ENCODE measurements at places on chromosomes 6 and 20.

DNA sequence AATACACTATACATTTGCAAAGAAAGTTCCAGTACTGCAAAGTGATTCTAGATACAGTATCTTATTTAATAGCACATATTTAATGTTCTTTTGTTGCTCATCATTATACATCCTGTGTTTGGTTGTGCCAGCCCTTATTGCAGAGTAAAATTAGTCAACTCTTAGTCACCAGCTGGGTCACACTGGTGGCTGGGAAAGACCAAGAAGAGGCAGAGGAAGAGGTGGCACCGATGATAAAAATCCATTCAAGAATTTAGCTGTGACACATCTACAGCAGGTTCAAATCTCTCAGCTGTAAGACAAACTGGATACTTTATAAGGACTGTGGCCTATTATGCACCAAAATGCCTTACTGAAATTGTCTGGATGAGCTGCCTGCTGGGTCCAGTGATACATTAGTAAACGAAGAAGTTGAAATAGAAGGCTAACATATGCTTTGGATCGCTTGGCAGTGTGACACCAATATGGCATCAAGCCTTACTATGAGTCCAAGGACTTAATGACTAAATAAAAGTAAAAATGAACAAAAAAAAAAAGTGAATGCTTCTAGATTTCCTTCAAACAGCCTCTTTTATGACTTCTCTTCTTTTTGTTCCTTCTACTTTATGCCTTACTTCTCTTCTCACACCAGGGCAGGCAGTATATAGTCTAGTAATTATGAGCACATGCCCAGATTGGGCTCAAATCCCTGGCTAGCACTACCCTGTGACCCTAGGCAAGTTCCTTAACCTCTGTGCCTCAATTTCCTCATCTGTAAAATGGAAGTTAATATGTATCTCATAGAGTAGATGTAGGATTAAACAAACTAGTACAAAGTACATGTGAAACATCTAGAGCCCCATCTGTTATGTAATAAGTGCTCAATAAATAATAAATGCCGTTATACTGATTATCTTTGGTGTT is 29.4 kb upstream of the RNF8 start:
- no peak for DNase-seq

DNA sequence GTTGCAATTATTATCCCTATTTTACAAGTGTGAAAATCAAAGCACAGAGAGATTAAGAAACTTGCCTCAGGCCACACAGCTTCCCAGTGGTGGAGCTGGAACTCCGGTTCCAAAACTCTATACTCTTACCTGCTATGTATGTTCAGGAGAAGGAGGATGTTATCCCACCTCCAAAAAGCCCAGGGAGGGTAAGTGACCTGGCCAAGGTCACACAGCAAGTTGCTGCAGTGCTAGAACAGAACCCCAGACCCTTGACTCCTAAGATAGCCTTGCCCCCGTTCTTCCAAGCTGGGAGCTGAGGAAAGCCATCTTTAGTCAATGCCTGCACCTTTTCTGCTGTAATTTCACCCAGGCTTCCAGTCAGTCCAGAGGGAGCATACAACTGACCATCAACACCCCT is 42.3 kb downstream of the BPIFB1 start:
- no peak for DNase-seq

- DNase-seq, result no peak
These were observed 1286.2 kb upstream of the EYS start for GRCh38 chr6:66993272-66993671.

DNA sequence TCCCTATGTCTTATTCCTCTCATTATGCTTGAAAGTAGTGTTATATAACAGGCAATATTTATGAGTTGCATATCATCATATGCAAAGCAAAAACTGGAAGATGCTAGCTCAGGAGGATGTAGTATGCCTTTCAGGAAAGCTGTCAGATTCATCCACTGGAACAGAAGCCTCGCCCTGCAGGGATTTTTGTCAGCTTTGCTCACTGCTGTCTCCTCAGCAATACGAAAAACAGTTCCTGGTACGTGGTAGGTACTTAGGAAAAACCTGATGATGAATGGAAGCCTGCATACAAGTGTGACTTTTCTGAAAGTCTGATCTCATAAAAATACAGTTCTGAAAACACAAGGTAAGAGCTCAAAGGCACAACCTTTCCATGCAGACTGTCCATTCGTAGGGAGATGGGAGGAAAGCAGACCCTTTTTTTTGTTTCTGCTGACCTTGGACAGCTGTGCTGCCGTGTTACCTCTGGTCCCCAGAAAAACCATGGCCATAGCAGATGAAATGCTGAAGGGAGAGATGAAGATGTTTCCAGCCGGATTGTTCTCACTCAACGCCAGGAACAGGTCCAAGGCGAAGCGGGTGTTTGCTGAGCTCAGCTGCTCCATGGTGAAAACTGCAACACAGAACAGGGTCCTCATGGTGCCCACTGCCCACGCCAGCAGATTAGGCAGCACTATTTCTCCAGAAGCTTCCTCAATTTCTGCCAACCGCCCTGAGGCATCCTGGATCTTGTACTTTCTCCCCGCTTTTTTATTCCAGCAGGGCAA is 1.5 kb downstream of the SERPINB1 start:
- no peak for DNase-seq

DNA sequence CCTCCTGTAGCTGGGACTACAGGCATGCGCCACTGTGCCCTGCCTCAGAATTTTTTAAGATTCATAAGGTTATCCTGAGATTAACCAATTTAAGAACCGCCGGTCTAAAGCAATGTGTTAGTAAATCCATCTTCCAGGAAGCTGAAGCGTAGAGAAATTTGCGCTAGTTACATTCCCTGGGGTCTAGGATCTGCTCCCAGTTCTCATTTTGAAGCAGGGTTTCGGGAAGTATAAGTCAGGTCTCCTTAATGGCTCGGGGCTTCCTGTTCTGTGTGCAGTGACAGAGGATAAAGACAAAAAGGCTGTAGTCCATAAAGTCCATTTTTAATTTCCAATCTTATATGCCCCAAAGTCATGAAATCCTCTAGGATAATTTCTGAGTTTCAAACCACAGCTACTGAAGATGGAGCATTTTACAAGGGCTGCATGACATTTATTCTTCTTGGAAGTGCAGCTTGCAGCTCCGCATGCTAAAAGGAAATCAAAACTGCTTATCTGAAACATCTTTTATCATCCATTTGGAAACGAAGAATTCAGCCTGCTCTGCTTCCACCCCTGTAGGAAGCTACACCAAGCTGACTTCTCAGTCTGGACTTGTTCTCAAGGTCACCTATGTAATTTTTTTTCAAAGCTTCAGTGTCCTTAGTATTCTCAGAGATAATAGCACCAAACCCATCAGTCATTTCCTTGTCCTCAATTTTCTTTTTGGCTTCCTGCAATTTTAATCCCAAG is 326.1 kb downstream of the PRL start:
- no peak for DNase-seq

DNA sequence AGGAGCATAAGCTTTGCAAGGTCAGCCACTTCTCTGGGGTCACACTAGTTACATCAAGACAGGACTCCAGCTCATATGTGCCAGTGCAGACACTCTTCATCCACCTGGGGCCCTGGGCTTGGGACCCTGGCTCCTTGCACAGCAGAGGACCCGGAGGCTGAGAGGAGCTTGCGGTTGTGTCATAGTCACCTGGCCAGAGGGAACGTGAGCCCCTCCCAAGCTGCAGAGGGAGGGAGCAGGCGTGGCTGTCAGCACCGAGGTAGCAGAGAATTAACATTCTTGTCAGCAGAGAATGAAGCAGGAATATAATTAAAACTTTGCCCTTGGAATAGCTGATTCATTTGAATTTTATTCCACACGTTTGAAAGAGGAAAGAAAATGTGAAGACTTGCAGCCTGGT is 36.8 kb downstream of the BCAS4 start:
- no peak for DNase-seq

- DNase-seq, result no peak
These were observed 248.8 kb upstream of the MAP3K7 start for GRCh38 chr6:90835596-90836212.

DNA sequence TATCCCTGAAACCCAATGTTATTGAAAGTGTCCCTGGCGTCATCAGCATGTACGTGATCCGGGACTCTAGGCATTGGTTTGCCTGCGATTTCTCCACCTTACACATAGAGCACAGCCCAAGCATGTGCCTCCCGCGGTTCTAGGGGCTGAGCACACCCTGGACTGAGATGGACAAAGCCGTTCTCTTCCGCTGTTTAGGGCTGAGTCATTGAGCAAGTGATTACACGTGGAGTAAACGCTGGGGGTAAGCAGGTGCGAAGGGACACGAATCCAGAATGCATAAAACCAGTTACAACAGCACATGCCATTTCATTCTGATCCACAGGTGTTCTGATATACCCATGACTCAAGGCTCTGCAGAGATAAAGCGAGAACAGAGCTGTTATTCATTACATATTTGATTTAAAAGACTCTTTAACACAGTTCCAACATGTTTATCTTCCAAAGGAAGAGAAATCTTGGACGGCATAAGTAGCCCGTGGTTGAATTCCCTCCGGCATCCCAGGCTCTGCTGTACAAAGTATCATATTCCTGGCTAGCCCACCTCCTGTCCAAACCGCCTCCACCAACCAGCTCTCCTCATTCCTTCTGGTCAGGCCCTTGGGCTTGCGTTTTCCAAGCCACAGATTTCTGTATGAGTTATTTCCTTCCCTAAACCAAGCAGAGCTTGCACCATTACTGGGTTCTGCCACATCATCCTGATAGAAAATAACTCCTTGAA is 36.1 kb upstream of the THBS2 start:
- no peak for DNase-seq

GRCh38 chr20:50584687-50585086 is 74.5 kb downstream of the PTPN1 start:
- DNase-seq, result no peak

DNA sequence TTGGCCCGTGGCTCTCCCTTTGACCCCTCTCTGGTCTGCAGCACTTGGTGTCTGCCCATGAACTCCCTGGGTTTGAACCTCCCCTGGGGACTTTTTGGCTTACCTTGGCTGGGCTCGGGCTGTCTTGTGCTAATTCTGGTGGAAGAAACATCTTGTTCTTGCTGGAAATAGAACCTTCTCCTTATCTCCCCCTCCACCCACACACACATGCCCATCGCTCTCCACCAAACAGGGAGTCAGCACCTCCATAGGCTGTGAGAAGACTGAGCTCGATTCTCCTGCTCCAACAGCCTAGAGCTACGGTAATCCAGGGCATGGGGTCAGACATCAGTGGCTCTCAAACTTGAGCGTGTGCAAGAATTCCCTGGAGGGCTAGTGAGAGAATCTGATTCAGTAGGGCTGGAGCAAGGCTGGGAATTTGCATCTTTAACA is 114.4 kb upstream of the SLC22A23 start:
- no peak for DNase-seq

GRCh38 chr20:57062696-57063270 is 203.7 kb downstream of the BMP7 start:
- DNase-seq, result no peak

GRCh38 chr20:36574366-36575135 is 1.2 kb downstream of the TGIF2 start:
- DNase-seq, result peak; percentile 34

GRCh38 chr6:164000276-164000675 is 585.8 kb downstream of the QKI start:
- no peak for DNase-seq

GRCh38 chr6:18362058-18362561 is 25.0 kb upstream of the RNF144B start:
- no peak for DNase-seq

- DNase-seq, result no peak
These were observed 433.5 kb downstream of the PRKN start for GRCh38 chr6:162294029-162294428.

GRCh38 chr20:40669692-40670091 is 19.3 kb downstream of the MAFB start:
- no peak for DNase-seq

DNA sequence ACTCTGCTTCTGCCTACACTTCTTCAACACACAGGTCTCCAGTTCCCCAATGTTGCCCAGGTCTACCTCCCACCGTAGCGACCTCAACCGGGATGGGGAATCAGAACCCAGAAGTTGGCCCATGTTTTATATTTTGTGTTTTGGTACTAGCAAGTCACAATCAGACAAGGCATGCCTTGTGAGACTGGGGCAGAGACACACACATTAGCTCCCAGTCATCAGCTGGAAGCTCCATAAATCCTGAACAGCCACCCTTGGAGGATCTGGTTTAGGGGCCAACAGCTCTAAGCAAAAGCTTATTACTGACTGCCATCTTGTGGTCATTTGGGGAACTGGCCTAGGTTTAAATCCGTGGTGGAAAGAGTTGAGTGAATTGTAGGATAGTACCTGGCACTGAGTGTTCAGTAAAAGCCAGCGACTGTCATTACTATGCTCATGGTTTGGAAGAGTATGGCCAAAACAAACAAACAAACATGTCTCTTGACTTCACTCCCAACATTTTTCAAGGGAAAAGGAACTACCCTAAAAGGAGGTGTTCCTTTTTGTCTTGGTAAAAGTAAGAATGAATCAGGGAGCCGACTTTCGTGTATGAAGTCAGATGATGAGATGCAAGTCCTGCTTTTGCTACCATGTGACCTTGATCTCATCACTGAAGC is 40.5 kb downstream of the PIM1 start:
- DNase-seq, result no peak

DNA sequence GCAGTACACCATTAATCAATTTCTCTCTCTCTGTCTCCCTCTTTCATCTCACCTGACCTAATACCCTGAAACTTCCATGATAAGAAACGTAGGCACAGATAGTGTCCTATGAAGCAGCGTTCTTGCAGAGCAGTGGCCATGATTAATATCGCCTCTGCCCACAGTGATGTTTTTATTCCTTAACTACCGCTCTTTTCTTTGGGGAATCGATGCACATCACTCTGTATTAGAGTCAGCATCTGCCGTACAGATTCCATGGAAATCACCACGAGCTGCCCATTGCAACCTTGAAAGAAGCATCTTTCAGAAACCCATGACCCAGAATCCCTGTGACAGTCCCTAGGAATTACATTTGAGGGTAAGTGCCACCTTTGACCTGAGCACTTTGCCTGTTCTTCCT is 152.0 kb upstream of the ECI2 start:
- no peak for DNase-seq

DNA sequence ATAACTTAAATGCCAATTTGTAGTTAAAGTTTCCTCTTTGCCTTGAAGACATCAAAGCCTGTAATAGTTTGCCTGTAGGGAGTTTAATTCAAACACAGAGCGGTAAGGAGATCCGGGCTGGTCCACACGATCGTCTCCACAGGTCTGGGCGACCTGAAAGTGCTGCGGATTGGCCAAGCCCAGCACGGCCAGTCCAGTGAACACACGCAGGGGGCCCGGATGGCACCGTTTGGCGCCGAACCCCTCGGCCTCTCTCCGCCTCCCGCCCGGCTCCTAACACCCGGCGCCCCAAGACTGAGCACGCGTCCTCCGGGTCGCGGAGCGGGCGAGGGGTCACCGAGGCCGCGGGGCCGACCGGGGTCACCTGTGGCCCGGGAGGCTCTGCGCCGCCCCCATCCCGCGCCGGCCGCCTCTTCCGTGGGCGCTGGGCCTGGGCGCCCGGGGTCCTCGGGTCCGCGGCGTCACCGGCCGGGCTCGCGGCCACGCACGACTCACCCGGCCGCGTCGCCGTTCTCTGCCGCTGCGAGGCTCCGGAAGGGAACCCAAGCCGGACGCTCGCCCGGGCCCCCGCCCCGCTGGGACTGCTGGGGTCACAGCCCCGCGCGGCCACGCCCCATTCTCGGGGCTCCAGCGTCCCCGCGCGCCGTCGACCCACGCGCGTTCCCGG is 481 bp downstream of the SERPINB6 start:
- DNase-seq, result peak; percentile 30

All from activated gamma-delta T cell (primary cell).